Stimulated activated CD8-positive, alpha-beta memory T cell treated with anti-CD3 and anti-CD28 coated beads, Interleukin-4, amount 100 ng/mL, for 1 hour (primary cell): ENCODE measurements at places on chromosomes 5 and 9.

DNA sequence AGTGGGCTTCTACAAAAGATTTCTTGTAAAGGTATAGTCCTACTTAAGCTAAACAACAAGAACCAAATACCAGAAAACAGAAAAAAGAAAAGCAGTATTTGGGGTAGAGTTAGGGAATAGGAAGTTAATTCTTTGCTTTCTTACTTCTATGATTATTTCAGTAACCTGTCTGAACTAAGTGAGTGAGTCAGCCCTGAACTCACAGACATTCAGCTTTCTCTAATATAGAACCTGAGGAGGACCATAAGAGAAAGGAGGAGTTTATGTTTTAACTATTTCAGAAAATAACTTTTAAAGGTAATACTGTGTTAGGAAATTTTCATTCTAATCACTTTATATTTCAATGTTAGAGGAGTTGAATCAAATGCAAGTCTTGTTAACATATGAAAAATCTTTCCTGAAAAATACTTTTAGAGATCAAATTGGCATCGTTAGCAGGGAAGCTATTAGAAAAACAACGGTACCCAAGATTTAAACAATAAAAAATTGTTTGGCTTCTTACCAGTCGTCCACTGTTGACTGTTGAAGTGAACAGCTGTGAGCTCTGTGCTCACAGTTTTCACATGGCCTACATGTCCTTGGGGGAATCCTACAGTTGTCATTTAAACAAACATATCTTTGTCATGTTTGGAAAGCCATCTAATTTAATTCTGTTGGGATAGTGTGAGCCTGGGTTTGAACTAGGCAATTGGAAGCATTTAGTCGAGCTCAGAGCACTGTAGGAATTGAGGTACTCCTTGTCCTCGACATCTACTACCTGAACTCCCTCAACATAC is 19.9 kb upstream of the ZFAND5 start:
- no peak for DNase-seq

DNA sequence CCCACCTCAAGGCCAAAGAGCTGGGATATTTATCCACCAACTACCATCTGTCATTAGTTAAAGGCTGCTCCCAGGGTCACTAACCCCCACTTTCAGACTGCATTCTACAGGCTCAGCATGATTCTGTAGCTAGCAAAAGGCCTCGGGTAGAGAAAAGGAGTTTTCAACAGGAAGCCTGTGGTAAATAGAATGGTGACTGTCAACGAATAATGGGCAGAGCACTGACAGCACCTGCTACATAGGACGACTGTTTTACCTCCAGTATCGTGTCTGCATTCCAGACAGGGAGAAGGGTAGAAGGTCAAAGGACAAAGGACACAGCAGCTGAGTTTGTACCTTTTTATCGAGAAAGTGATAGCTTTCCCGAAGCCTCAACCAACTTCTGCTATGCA is 20.3 kb downstream of the MFAP3 start:
- no peak for DNase-seq

GRCh38 chr5:89168766-89169165 is 285.8 kb upstream of the MEF2C start:
- no peak for DNase-seq

DNA sequence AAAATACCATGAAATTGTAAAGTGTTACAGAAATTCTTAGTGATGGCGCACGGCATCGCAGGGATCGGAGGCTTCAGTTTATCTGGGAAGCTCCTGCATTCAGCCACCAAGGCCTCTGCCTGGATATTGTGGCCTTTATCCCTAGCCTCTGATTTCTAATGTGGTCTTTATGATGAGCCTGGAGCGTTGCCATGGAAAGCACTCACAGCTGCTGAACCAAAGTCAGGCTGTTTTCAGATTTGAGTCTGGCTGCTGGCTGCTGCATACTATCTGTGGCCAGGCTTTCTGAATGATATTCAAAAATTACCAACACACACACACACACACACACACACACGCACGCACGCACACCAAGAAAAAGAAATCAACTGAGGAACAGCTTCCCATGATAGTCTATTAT is 101.1 kb upstream of the ZNF366 start:
- DNase-seq: no peak

DNA sequence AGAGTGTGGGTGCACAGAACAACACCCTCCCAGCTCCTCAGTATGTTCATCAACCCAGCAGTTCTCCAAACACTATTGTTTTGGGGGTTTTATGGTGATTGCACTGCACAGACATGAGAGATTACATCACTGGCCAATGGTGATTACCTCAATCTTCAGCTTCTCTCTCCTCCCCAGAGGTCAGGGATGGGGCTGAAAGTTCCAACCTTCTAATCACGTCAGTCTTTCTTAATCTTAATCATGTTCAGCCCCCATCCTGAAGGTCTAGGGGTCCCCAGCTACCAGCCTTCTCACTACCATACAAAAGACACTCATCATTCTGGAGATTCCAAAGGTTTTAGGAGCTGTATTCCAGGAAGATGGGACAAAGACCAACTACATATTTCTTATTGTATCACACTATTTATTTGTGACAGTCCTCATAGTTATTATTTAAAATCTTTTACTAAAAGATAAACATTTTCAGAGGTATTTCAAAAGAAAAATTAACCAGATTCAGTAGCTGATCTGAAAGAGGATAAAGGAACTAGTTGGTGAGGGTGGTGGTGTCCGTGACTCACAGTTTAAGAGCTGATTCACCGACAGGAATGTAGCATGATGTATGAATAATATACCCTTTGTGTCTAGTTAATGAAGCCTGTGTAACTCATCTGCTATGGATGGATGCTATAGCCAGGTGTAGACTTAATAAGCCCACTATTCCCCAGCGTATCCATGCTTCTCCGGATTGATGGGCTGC is 35.6 kb downstream of the RASEF start:
- DNase-seq: no peak

DNA sequence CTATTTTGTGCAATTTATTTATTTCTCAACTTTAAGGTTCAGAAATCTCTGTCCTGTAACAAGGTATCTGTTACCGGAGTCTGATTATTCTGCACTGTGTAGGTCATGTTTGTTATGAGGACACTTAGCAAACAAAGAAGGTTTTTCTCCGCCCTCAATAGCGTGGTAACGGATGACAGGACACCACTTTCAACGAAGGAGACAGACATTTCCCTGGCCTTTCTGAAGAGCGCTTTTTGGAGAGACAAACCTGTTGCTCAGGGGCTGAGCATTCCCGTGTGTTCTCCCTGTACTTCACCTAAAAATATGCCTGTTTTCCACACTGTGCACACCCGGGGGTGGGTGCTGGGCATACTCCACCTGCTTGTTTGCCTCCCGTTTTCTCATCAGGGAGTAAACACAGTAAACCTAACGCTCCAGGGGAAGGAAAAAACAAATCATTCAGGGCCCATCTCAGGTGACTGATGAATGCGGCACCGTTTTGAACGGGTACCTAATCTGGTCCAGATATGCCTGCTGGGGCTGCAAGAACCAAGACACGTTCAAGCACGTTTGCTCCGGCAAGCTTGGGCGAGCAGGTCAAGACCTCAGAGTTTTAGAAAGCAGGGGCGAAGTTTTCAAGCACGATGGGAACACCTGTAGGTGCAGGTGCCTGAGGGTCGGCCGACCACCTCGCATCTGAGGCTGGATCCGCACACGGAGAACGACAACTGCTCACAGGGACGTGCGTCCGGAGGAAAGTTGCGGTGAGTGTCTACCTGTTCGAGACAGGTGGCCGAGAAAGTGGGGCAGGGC is 859 bp downstream of the RETREG1 start:
- no peak for DNase-seq

DNA sequence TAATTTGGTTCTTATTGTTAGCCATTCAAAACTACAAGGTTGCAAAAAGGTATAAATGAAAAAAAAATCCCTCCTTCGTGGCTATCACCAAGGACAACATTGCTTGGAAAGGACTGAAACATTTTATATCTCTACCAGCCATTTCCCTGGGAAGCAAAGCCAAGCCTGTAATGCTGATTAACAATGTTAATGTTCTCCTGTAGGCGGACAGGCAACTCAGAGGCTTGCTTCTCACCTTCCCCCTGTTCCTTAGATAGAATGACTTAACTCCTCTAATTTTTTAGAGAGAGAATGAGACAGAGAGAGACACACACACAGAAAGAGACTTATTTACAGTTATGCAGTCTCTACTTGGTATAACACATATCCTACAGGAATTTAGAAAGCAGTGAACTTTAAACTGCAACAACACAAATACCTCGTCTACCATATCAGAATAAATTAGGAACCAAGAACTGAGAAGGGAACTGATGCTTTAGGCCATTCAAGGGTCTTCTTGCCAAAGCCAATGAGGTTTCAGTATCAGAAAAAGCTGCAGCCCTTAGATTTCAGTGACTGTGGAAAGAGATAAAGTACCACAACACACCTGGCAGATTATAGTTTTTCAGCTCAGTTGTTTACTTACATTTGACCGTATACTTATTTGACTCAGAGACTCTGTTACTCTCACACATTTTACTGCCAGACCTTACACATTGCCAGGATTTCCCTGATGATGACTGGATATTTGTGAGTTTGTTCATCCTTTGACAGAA is 20.9 kb upstream of the MAN2A1 start:
- DNase-seq: no peak

- DNase-seq: no peak
These were observed 158.6 kb upstream of the DMRT1 start for GRCh38 chr9:682633-683508.

- no peak for DNase-seq
These were observed 1.2 kb downstream of the JMY start for GRCh38 chr5:79236970-79237739.

GRCh38 chr9:92147030-92147851 is 32.0 kb upstream of the SPTLC1 start:
- DNase-seq: no peak

DNA sequence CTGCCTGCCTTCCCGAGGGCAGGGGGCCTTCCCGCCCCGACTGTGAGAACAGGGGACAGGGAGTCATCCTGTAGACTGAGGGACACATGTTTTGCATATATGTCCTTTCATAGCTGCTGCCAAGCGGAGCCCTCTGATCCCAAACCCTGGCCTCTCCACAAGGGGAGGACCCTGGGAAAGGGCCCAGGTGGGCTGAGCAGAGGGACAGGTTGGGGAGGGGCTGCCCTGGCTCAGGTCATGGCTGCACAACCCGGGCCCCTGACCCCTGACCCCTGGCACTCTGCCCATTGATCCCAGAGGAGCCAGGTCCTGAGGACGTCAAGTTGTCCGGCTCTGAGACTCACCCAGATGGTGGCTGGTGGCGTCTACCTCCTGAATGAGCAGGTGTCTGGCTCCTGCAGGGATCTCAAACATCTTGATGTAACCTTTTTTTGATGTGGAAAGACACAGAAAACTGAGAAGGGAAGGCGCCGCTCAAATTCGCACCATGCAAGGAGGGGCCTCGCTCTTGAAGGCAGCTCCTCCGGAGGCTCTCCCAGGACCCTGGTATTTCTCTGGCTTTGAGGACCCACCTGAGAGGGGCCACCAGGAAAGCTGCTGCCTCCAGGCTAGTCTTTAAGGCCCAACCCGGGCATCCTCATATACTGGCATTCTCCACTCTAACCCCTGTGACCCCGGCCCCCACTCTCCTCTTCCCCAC is 71.9 kb downstream of the ZNF354C start:
- DNase-seq: no peak

DNA sequence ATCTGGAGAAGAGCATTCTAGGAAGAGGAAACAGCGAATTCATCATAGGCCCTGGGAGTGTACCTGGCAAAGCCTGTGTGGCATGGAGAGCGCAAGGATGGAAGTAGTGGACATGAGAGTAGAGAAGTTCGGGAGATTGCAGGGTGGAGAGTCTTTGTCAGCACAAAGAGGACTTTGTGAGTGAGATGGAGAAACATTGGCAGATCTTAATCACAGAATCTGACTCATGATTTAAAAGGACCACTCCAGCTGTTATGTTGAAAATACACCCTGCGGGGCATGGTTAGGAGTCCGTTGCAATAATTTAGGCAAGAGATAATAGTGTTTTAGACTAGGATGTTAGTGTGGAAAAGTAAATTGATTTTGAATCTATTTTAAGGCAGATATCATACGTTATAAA is 116.9 kb downstream of the HACD4 start:
- DNase-seq: no peak

DNA sequence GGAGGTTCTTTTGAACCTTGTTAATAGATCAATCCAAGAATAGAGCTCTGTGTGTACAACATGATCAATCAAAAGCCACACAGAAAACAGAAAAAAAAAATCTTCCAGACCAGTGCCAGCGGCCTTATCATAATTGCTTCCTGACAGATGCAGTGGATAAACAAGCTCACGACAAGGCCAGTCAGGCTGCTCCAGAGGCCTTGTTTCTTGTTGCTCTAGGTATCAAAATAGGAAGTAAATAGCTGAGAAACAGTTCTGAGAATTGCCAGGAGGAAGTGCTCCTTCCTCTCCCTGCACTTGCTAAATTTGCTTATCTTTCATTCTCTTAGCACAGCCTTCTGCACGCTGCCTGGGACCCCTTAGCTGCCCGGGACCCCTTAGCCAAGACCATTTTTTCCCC is 199.0 kb upstream of the TARS1 start:
- no peak for DNase-seq

- no peak for DNase-seq
These were observed 34.1 kb upstream of the FIBCD1 start for GRCh38 chr9:130972957-130973685.

DNA sequence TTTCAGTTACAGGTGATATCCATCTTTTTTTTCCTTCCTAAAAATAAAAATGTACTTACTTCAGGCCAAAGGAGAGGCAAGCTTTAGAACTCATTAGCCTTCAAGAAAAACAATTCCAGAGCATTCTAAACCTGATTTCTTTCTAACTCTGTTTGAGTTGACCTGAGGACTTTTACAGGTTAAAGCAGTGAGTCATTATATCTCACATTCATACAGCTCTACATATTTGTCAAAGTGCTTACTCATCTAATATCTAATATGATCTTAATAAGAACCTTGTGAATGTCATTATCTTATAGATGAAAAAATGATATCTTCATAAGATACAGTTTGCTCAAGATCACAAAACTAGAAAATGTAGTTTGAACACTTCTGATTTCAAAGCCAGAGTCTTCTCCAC is 149.2 kb upstream of the CDKN2B start:
- no peak for DNase-seq

GRCh38 chr5:116883875-116884274 is 309.3 kb upstream of the SEMA6A start:
- DNase-seq: no peak

DNA sequence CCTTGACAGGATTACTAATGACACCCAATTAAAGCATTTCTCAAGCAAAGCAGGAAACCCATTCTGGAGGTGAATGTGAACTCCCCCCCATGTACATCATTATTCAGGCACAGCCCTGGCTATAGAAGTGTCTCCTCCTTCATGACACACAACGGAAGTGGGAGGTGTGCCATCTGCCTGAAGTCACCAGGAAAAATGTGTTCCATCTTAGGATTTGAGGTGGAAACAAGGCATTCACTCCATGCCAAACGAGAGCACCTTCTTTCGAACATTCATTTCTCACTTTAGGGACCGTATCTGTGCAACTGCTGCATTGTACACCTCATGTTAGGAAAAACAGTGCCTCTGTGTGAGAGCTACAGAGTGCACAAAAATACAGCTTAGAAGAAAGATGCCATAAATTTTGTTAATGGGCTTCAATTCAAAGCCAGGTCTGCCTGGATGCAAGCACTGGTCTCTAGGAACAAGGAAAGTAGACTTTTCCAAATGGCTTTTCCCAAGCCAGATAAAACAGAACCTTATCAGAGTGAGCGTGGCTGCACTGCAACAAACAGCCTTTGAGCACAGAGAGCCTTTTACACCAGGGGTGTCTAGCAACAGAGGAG is 19.4 kb downstream of the GOLM1 start:
- DNase-seq: no peak

GRCh38 chr5:176447591-176447977 is 601 bp upstream of the FAF2 start:
- no peak for DNase-seq
